ENCODE measurements at places on chromosomes 2 and 18. TPM values are rescaled to one million over a fixed set of nuclear protein-coding genes. Genes with fewer than 3 reads are reported as not detected.

CASP8 gene
- 27.7 TPM for total RNA-seq

CFAP65 gene
- 0.12 TPM for total RNA-seq

MXD1 gene
- total RNA-seq: 29.7 TPM

LYPD1 gene
- 23.1 TPM for total RNA-seq

DAW1 gene
- 0.68 TPM for total RNA-seq
